NCI-H187 treated with DMSO at 0.1 percent for 48 hours (cell line): ENCODE measurements at places on chromosomes 5 and 9.

DNA sequence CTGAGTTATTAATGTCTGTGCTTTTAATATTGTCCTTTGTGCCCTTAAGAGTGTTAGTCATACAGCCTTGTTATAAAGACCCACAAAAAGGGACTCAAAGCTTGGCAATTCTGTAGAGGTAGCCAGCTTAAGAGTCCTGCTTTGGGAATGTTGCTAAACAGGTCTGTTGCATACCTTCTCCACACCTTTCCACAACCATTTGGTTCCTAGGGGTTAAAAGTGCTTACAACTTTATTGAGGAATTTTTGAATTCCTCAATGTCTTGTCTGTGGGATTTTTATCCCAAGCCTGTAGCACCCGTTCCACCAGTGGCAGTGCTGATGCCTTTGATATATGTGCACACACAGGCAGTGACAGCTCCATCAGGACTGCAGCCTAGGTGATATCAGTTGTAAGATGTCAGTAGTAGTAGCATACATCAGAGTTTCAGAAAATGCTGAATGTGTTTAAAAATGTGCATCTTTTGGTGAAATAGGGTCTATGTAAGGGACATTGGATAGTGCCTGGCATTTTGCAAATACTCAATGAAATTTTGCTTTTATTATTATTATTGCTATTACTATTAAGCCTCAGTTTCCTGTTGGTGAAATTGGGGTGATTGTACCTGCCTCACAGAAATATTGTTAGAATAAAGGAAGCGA, 68.5 kb downstream of the WWC1 start:
- no peak for DNase-seq

DNA sequence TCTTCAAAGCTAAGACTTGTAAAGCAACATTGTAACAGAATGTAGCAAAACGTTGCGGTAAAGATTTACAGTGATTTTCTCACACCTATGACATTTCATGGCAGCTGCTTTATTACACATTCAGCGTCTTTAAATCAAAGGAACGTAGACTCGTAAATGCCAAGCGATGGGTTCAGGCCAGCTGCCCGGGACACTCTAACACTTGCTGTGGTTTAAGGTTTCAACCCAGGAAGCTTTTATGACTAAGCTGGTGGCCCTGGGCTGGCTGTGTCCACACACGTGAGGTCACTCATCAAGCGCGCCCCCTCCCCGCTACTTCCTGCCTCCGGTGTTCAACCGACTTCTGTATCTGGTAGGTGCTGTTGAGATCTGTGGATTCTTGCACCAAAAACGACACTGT, 2.5 kb downstream of the SLC6A18 start:
- DNase-seq = no peak

DNA sequence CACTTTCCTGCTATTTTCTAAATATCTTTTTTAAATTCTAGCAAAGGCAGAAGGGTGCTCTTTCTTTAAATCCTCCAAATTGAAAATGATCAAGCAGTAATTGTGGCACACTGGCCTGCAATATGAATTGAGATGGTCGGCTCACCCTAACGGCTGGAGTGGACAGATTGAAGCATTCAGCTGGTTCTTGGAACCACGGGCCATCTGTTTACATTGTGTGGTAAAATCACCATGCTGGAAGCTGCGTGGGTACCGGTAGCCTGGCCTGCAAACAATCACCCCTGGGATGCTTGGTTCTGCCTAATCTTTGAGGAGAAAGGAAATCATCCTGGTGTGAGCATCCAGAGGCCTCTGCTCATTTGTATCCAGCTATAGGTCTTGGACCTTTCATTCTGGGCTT, 289.3 kb downstream of the ZNF608 start:
- DNase-seq = no peak

DNA sequence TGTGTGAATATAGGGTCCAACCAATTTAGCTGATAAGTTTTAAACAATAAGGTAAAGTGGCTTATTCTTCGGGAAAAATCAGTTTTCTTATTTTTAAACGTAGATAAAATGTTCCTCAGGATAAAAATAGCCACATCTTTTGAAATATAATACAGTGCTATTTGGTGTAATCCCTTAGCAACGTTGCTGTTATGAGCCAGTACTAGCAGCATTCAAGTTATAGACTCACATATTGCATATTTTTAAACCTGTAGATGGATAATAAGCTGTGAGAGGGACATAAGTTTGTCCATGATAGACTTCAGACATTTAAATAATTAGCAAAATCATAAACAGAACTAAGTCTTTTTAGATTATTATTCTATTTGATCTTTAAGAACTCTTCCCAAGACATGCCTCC, 6.3 kb downstream of the PDE4D start:
- no peak for DNase-seq

- DNase-seq = no peak
Observed at GRCh38 chr9:72390907-72391306, 25.9 kb upstream of the ZFAND5 start.

GRCh38 chr5:135095052-135095715, 61.2 kb upstream of the PITX1 start:
- DNase-seq = no peak

DNA sequence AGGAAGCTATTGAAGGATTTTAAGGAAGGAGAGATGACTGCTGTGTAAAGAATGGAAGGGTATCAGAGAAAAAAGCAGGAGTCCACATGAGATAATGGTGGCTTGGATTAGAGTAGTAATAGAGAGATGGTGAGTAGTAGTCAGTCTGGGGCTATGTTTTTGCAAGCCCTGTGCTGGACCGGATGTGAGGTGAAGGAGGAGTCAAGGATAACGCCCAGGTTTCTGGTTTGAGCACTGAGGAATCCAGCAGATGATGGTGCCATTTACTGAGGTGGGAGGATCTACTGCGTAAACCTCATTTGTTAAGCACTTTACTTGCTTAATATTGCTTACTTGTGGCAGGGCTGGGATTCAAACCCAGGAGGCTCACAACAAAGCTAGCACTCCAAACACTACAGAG, 1.1 kb downstream of the TIGD6 start:
- no peak for DNase-seq

DNA sequence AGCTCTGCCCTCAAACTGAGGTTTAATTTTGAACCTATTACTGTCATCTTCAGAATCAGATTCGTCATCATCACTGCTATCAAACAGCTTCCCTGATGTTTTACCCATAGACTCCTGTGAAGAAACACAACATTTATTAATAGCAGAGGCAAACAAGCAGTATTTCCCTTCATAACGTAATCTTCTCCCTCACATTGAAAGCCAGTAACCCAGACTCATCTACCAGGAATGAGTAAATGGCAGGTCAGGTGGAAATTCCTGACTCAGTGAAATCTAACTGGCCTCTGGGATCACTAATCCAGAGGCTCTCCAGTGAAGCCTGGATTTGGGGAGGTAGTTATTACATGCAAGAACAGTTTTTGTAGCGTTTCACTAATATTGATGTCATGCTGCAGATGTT, 14.6 kb downstream of the NOL8 start:
- no peak for DNase-seq

DNA sequence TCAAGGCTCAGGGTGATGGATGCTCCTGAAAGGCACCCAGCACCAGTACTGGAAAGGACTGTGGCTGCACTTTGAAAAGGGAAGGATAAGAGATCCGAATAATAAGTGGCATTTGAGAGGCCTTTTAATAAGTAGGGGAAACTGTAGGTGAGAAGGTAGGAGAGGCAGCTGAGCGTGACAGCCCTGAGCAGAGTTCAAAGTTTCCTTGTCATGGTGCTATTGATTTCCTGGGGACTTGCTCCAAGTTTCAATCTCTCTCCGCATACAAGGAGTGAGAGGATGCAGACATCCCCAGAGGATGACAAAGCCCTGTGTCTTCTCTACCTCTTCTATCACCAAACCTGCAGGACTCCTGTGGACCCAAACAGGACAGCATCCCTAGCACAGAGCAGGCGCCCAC, 354.5 kb downstream of the SPOCK1 start:
- DNase-seq = no peak

DNA sequence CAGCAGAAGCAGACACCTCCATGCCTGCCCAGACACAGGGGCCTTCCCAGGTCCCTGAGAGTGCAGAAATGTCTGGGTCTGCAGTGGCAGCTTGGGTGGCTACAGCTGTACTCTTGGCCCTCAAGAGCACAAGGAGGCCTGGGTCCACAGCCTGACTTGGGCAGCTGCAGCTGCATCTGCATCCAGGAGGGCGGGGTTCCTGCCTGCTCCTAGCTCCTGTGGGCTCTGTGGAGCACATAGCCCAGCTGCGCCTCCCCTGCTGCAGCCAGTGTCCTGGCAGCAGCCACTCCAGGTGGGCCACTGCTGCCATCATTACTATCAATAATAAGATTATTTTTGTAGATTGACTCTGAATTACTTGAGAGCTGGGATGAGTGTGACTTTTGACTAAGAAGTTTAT, 162.0 kb upstream of the PTCH1 start:
- no peak for DNase-seq

GRCh38 chr5:75381456-75381855, 44.4 kb downstream of the HMGCR start:
- DNase-seq = no peak

DNA sequence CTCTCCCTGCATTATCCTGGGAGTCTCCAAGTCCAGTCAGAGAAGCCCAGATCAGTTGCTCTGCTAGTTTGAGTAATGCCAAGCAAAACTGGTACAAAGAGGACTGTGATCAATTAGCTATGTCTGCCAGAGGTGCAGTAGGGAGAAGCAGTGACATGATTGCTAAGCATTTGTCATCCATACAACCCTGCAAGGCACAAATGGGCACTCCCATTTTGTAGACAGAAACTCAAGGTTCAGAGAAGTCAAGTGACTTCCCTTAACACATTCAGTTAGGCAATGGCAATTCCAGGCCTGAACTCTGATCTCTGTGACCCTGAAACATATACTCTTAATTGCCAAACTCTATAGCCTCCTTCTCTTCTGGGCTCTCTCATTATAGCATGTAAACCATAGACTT, 34.0 kb downstream of the NDST1 start:
- no peak for DNase-seq

- DNase-seq = no peak
Observed at GRCh38 chr5:129241755-129242154, 147.2 kb downstream of the ISOC1 start.

- DNase-seq = no peak
Observed at GRCh38 chr5:178941361-178941760, 363 bp downstream of the ZNF454 start.

DNA sequence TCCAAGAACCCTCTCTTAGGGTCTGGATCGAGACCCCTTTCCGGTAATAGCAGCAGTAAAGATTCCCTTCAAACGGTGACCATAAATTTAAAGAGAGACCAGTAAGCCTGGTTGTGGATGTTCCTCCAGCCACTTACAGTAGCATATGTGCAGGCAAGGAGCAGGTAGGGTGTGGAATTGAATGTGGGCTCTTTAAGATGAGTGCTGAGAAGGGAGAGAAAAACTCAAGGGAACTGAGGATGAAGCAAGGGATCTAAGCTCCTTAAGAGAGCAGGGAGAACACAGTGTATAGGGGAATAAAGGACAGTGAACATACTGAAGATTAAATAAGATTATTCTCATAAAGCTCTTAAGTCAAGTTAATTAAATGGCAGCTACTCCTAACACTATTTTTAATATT, 51.3 kb downstream of the DPYSL3 start:
- DNase-seq = no peak

GRCh38 chr5:132608107-132608506, 49.9 kb upstream of the IL13 start:
- no peak for DNase-seq

DNA sequence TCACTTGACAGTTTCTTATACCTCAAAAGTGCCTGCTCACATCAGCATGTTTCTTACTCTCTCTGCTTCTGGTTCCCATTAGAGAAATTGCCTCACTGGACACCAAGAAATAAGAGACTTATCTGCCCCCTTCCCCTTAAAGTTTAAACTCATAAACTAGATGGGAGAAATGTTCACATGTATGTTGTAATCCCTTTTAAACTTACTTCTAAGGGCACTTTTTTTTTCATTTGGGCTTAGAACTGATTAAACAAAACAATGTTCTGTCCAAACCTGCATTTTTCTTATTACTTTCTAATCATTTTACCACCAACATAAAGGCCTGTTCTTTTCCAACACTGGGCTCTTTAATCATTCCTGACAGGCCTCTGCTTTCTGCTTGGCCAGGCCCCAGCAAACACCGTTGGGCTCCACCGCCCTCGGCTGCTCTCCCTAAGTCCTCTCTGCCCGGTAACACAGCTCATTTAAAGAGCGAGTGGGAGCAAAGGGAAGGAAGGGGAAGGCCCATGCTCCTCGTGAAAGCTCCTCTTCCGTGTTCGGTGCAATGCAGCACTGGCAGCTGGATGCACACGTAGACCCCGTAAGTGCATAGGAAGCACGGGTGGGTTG, 53.4 kb downstream of the ROR2 start:
- no peak for DNase-seq

DNA sequence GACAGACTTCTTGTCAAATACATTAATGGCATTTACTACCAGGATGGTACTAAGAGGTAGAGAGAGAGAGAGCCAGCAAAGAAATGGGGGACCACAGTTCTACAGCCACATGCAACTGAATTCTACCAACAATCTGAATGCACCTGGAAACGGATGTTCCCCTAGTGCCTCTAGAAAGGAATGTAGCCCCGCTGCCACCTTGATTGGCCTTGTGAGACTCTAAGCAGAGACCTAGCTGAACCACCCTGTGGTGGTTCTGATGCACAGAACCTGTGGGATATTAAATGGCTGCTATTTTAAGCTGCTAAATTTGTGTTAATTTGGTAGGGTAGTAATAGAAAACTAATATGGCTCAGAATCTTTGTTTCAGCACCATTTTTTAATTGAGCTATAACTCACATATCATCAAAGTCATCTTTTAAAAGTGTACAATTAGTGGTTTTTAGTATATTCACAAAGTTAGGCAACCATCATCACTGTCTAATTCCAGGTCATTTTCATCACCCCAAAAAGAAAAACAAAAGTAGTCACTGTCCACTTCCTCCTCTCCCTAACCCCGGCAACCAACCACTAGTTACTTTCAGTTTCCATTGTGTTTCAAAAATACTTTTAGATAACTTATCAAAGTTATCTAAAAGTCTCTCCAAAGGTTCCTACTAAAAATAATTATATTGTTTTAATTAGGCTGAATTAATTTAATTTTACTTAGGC, 51.7 kb downstream of the CPLANE1 start:
- DNase-seq = no peak
